ENCODE measurements at places on chromosomes 5 and 9. TPM values are rescaled to one million over a fixed set of nuclear protein-coding genes. Genes with fewer than 3 reads are reported as not detected.

The SLC34A3 gene
- not detected for total RNA-seq

- H3K4me3 ChIP-seq = no peak overlapping the region
- H3K36me3 ChIP-seq = peaks cover 53% of the 10 kb centered on the region
- DNase-seq = peak; percentile 95
- peaks cover 46% of the 10 kb centered on the region for H3K4me1 ChIP-seq
- H3K27ac ChIP-seq = peak overlapping the region; percentile 73
Measured at GRCh38 chr9:133351526-133351907, 3.5 kb downstream of the RPL7A start.

DNA sequence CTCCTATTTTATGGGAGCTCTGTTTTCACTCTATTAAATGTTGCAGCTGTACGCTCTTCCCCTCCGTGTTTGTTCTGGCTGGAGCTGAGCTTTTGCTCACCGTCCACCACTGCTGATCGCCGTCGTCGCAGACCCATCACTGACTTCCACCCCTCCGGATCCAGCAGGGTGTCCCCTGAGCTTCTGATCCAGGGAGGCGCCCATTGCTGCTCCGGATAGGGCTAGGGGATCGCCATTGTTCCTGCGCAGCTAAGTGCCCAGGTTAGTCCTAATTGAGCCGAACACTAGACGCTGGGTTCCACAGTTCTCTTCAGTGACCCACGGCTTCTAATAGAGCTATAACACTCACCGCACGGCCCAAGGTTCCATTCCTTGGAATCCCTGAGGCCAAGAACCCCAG lies 96.2 kb upstream of the PRDM9 start:
- H3K4me3 ChIP-seq = no peak overlapping the region
- DNase-seq = no peak
- H3K27ac ChIP-seq = no peak overlapping the region
- H3K4me1 ChIP-seq = no peaks in the 10 kb centered on the region
- H3K27me3 ChIP-seq = no peaks in the 10 kb centered on the region
- no peaks in the 10 kb centered on the region for H3K36me3 ChIP-seq

- H3K4me3 ChIP-seq = no peak overlapping the region
- H3K4me1 ChIP-seq = no peaks in the 10 kb centered on the region
- DNase-seq = no peak
- no peaks in the 10 kb centered on the region for H3K36me3 ChIP-seq
- H3K27ac ChIP-seq = no peak overlapping the region
Measured at GRCh38 chr5:116764941-116765340, 190.3 kb upstream of the SEMA6A start.

- no peak for DNase-seq
- H3K4me3 ChIP-seq = no peak overlapping the region
- peaks cover 8% of the 10 kb centered on the region for H3K4me1 ChIP-seq
- peaks cover 20% of the 10 kb centered on the region for H3K27me3 ChIP-seq
Measured at GRCh38 chr5:136128481-136128880, 4.2 kb upstream of the SMAD5 start.

DNA sequence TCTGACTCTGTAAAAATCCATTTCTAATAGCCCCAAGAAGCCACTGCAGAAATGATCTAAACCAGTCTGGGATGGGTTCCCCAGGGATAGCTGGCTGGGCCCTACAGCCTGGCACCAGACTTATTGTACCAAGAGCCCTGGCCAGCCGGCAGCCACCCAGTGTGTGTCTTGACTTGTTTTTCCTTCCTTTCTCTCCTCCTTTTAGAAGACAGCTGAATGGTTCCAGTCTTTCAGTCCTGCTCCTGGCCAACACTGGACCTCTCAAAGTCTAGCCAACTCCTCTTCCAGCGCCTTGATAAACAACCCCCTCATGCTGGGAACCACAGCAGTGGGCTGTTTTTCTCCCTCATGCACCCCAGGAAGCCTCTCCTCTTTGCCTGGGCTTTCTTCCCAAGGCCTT lies 34.1 kb downstream of the ATOX1 start:
- no peak for DNase-seq
- no peak overlapping the region for H3K27ac ChIP-seq
- no peaks in the 10 kb centered on the region for H3K27me3 ChIP-seq

GRCh38 chr5:76964060-76964459 lies 11.2 kb downstream of the CRHBP start:
- H3K36me3 ChIP-seq = no peaks in the 10 kb centered on the region
- DNase-seq = peak; percentile 57
- no peak overlapping the region for H3K27ac ChIP-seq
- H3K4me1 ChIP-seq = peaks cover 5% of the 10 kb centered on the region

DNA sequence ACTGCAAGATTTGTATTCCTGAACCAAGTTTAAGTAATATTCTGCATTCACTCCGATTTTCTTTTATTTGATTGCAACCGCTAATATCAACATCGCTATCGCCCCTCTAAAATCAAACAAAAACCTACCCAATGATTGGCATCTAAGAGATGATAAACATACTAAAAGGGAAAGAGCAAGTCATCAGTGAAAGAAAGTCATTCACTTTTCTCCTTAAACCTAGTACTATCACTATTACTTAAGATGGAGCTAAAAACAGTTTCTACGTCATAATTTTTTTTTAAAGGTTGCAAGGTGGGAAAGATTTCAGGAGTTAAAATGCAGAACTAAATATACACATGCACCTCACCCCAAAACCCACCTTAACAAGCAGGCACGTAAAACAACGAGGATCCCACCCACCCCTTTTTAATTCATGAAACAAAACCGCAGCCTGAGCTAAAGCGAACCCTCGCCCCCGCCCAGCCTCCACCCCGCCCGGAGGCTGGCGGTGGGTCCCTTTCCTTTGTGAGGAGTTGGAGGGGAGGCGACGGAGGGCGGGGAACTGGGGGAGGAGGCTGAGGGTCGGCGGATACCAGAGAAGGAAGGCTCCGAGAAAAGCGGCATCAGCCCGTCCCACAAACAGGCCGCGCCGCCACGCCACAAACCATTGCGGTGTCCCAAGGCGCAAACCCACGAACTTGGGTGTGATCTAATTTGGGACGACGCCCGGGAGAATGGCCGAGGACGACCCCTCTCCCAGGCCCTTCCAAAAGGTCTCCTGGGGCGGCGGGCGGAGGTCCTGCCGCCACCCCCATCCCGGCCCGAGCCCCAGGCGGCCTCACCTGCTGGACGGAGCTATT lies 861 bp downstream of the UBQLN1 start:
- no peaks in the 10 kb centered on the region for H3K27me3 ChIP-seq
- peak overlapping the region; percentile 100 for H3K27ac ChIP-seq
- no peaks in the 10 kb centered on the region for H3K36me3 ChIP-seq
- peak; percentile 77 for DNase-seq
- H3K4me3 ChIP-seq = peak overlapping the region; percentile 98

- peaks cover 5% of the 10 kb centered on the region for H3K27me3 ChIP-seq
- H3K4me1 ChIP-seq = no peaks in the 10 kb centered on the region
- H3K27ac ChIP-seq = no peak overlapping the region
- H3K36me3 ChIP-seq = no peaks in the 10 kb centered on the region
- no peak for DNase-seq
Measured at GRCh38 chr9:126109575-126109974, 217.1 kb upstream of the MVB12B start.

- peak; percentile 88 for DNase-seq
- H3K4me3 ChIP-seq = no peak overlapping the region
- H3K27ac ChIP-seq = no peak overlapping the region
- peaks cover 11% of the 10 kb centered on the region for H3K27me3 ChIP-seq
- no peaks in the 10 kb centered on the region for H3K36me3 ChIP-seq
- peaks cover 25% of the 10 kb centered on the region for H3K4me1 ChIP-seq
Measured at GRCh38 chr5:6576861-6577501, 55.9 kb downstream of the NSUN2 start.

Measured in osteoblast (primary cell).